ENCODE measurements at places on chromosomes 12 and 14. TPM values are rescaled to one million over a fixed set of nuclear protein-coding genes. Genes with fewer than 3 reads are reported as not detected.

- H3K4me1 ChIP-seq = peaks cover 18% of the 10 kb centered on the region
- no peaks in the 10 kb centered on the region for H3K27me3 ChIP-seq
- H3K27ac ChIP-seq = no peak overlapping the region
- H3K4me3 ChIP-seq = no peak overlapping the region
Measured at GRCh38 chr12:11815397-11815796, 165.9 kb downstream of the ETV6 start.

GRCh38 chr14:89681086-89682018 lies 264.3 kb upstream of the FOXN3 start:
- peaks cover 21% of the 10 kb centered on the region for H3K4me1 ChIP-seq
- peaks cover 9% of the 10 kb centered on the region for H3K36me3 ChIP-seq
- H3K27ac ChIP-seq = peak overlapping the region; percentile 94
- DNase-seq = peak; percentile 34

Gene SPIC
- not detected for total RNA-seq

- H3K36me3 ChIP-seq = no peaks in the 10 kb centered on the region
- peak overlapping the region; percentile 55 for H3K27ac ChIP-seq
- no peak for DNase-seq
- H3K4me1 ChIP-seq = peaks cover 31% of the 10 kb centered on the region
- H3K27me3 ChIP-seq = no peaks in the 10 kb centered on the region
- no peak overlapping the region for H3K4me3 ChIP-seq
Measured at GRCh38 chr14:102192840-102193502, 53.3 kb downstream of the WDR20 start.

GRCh38 chr14:81415781-81416180 lies 15.7 kb upstream of the STON2 start:
- no peak overlapping the region for H3K27ac ChIP-seq
- H3K4me1 ChIP-seq = peaks cover 6% of the 10 kb centered on the region
- no peaks in the 10 kb centered on the region for H3K36me3 ChIP-seq
- DNase-seq = no peak

- H3K27ac ChIP-seq = no peak overlapping the region
- no peak overlapping the region for H3K4me3 ChIP-seq
- no peak for DNase-seq
- no peaks in the 10 kb centered on the region for H3K27me3 ChIP-seq
- H3K4me1 ChIP-seq = no peaks in the 10 kb centered on the region
Measured at GRCh38 chr12:94516985-94517384, 57.3 kb upstream of the CEP83 start.

DNA sequence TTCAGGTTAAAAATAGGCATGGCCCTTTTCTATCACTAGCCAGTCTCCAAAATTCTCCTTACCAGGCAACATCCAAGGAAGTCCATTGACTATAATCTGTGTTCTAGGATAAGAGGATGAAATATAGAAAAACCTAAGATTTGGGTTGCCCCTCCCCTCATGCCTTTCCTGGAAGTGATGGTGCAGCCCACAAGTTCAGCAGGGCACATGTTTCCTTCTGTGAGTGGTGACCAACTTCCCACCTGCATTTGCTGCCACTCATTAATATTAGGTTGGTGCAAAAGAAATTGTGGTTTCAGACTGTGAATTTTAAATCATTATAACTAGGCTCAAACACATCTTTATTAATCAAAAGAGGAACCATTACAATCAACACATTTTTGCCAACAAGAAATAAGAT lies 250.5 kb upstream of the FKBP4 start:
- H3K27me3 ChIP-seq = no peaks in the 10 kb centered on the region
- H3K4me3 ChIP-seq = no peak overlapping the region
- no peaks in the 10 kb centered on the region for H3K36me3 ChIP-seq
- no peaks in the 10 kb centered on the region for H3K4me1 ChIP-seq
- DNase-seq = no peak

Gene TEX22
- total RNA-seq = 8.2 TPM

DNA sequence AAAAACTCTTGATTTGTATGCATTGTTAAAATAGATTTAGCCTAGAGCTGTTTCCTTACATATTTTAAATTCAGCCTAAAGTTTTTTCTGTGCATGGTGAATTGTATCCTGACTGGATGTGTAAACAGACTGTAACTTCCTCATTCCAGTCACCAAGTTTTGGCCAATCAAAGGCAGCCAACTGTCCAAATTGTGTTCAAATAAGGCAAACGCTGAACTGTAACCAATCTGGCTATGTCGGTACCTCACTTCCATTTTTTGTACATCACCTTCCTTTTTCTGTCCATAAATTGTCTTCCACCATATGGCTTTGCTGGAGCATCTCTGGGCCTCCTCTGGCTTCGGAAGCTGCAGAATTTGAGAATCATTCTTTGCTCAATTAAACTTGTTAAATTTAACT lies 1921.9 kb upstream of the SEL1L start:
- no peak overlapping the region for H3K27ac ChIP-seq
- H3K36me3 ChIP-seq = peaks cover 5% of the 10 kb centered on the region
- no peak for DNase-seq
- H3K4me1 ChIP-seq = no peaks in the 10 kb centered on the region
- no peak overlapping the region for H3K4me3 ChIP-seq

GRCh38 chr14:58808828-58809227 lies 171.1 kb downstream of the DACT1 start:
- H3K4me1 ChIP-seq = no peaks in the 10 kb centered on the region
- H3K27me3 ChIP-seq = peaks cover 31% of the 10 kb centered on the region
- no peaks in the 10 kb centered on the region for H3K36me3 ChIP-seq
- no peak for DNase-seq
- no peak overlapping the region for H3K27ac ChIP-seq

Gene FOXG1
- total RNA-seq = not detected

DNA sequence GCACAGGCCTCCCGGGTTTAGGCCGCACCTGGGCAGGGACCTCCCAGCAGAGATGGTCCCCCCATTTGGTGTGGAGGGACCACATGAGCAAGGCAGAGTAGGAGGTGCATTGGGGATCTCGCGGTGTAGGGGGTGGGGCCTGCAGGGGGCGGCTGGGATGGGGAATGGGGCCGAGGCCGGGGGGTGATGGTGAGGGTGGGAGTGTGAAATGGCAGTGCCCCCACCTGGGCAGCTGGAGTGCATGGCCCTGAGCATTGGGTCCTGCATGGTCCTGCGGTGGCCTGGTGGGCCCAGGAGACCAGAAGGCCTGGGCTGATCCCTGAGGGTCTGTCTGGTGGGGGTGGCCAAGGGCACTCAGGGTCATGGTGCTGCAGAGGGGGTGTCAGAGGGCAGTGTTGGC lies 111.8 kb downstream of the KIF26A start:
- no peak for DNase-seq
- H3K4me1 ChIP-seq = no peaks in the 10 kb centered on the region
- no peaks in the 10 kb centered on the region for H3K27me3 ChIP-seq
- H3K36me3 ChIP-seq = no peaks in the 10 kb centered on the region

Gene CYP46A1
- 0.44 TPM for total RNA-seq

DNA sequence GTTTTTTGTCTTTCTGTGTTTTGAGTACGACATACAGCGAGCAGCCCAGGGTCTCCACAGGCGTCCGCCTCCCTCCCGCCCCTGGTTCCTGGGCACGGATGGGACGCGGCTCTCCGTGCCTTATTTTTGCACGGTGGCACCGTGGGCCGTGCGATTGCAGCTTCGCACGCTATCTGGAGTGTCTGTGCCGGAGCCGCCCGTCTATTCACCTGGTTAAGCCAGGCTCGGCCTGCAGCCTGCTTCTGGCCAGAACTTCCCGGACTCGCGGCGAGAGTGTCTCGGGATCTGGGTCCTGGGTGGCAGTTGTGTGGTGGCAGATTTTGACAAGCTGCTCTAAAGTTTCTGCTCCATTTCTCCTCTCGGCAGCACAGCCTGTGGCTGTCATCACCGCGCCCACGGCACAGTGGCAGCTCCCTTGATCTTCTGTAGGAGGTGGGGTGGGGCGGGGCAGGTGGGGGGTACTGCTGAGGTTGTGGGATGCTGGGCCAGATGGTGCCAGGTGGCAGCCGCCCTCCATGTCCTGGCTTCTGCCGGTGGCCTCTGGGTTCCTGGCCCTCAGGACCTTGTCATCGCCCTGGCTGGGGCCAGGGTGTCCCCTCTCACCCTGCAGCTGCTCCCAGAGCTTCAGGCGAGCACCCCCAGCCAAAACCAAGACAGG lies 2.9 kb downstream of the MMP17 start:
- peaks cover 19% of the 10 kb centered on the region for H3K4me1 ChIP-seq
- peaks cover 34% of the 10 kb centered on the region for H3K27me3 ChIP-seq
- peak overlapping the region; percentile 69 for H3K4me3 ChIP-seq
- H3K36me3 ChIP-seq = peaks cover 2% of the 10 kb centered on the region
- DNase-seq = no peak

- H3K4me1 ChIP-seq = no peaks in the 10 kb centered on the region
- no peak for DNase-seq
Measured at GRCh38 chr12:82524641-82525040, 162.1 kb upstream of the TMTC2 start.

Gene CCDC38
- total RNA-seq = 0.88 TPM

DNA sequence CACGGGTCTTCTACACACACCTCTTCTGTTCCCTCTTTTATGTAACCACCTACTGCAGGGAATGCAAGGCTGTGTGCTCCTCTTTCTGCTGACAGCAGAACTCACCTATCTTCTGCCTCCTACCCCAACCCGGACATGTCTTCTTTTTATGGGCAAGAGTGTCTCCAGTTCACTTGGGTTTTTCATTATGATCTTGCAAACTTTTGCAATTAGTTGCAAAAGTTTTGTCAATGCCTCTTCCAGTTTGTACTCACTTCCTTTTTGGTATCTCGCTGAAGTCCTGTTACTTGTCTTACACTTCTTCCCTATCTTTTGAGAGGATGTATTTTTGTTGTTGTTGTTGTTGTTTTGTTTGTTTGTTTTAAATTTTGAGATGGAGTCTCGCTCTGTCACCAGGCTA lies 50.6 kb downstream of the DRAM1 start:
- H3K4me1 ChIP-seq = no peaks in the 10 kb centered on the region
- H3K36me3 ChIP-seq = no peaks in the 10 kb centered on the region
- no peak overlapping the region for H3K4me3 ChIP-seq
- no peak overlapping the region for H3K27ac ChIP-seq
- DNase-seq = no peak
- peaks cover 12% of the 10 kb centered on the region for H3K27me3 ChIP-seq

Gene LAG3
- 0.75 TPM for total RNA-seq

DNA sequence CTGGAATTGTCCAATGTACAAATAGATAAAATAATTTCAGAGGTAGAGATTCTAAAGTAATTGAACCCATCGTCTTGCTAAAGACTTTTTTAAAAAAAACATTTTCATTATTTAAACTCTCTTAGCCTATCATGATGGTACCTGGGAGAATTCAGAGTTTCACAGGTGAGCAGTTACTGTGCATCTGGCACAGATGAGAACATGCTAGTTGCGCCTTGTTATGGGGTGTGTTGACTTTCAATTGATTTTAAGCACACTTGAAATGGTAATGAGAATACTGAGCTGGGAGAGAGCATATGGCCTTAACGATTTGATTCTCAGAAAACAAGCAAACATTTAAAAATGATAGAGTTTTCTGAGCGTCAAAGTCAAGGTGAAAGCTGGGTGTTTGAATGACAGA lies 66.6 kb downstream of the FLRT2 start:
- no peak overlapping the region for H3K27ac ChIP-seq
- H3K4me3 ChIP-seq = no peak overlapping the region
- H3K27me3 ChIP-seq = peaks cover 9% of the 10 kb centered on the region
- DNase-seq = no peak
- H3K4me1 ChIP-seq = no peaks in the 10 kb centered on the region

DNA sequence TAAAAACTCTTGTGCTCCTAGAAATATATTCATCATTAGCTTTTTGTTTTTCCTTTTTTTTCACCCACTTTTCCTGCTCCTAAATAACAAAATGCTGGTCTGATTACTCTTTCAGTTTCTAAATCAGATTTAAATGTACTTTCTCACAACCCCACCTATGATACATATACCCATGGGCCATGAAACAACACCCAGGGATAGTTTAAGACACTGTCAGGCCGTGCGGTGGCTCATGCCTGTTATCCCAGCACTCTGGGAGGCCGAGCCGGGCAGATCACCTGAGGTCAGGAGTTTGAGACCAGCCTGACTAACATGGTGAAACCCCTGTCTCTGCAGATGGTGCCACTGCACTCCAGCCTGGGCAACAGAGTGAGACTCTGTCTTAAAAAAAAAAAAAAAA lies 1.6 kb upstream of the NUMB start:
- H3K36me3 ChIP-seq = no peaks in the 10 kb centered on the region
- peak overlapping the region; percentile 98 for H3K4me3 ChIP-seq
- no peak overlapping the region for H3K27ac ChIP-seq

- peaks cover 38% of the 10 kb centered on the region for H3K4me1 ChIP-seq
- H3K27me3 ChIP-seq = no peaks in the 10 kb centered on the region
- DNase-seq = no peak
- H3K27ac ChIP-seq = peak overlapping the region; percentile 80
Measured at GRCh38 chr12:104455578-104456416, 951 bp upstream of the CHST11 start.

GRCh38 chr12:49598527-49598926 lies 6.9 kb downstream of the FAM186B start:
- no peaks in the 10 kb centered on the region for H3K36me3 ChIP-seq
- no peak overlapping the region for H3K27ac ChIP-seq
- no peak overlapping the region for H3K4me3 ChIP-seq
- no peaks in the 10 kb centered on the region for H3K4me1 ChIP-seq
- DNase-seq = no peak

- DNase-seq = no peak
- H3K4me3 ChIP-seq = no peak overlapping the region
- peaks cover 5% of the 10 kb centered on the region for H3K4me1 ChIP-seq
- H3K36me3 ChIP-seq = peaks cover 11% of the 10 kb centered on the region
Measured at GRCh38 chr12:3697311-3697870, 55.5 kb downstream of the CRACR2A start.

DNA sequence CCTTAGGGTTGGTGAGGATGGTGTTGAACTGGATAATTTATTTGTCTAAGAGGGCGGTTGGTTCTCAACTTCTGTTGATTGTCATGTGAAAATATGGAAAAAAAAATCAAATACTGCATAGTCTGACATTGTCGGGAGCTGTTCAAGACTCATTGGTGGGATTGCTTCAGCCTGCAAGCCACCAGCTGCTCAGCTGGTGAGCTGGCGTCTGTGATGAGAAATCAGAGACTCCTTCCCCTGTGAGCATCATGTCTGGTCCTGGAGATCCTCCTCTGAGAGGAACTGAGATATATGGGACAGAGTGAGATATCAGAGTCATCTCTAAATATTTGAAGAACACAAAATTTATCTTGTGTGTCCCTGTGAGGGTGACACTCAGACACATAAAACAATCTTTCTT lies 49.9 kb downstream of the TRIM9 start:
- no peaks in the 10 kb centered on the region for H3K36me3 ChIP-seq
- peaks cover 4% of the 10 kb centered on the region for H3K4me1 ChIP-seq
- H3K27me3 ChIP-seq = peaks cover 3% of the 10 kb centered on the region
- no peak overlapping the region for H3K4me3 ChIP-seq
- no peak for DNase-seq
- no peak overlapping the region for H3K27ac ChIP-seq
